Dorsolateral prefrontal cortex (tissue), 122 donors: ENCODE measurements at places on chromosomes 3 and 15. TPM values are rescaled to one million over a fixed set of nuclear protein-coding genes. Genes with fewer than 3 reads are reported as not detected.

Gene ISLR
- 29.9 TPM for total RNA-seq

Gene HTR3E
- total RNA-seq: not detected

Gene ROPN1
- total RNA-seq: 0.23 TPM

Gene IL16
- total RNA-seq: 8.6 TPM

Gene RFTN1
- total RNA-seq: 40.6 TPM

Gene PRICKLE2
- total RNA-seq: 80.9 TPM

Gene ZMYND10
- total RNA-seq: 4.3 TPM
